Stimulated activated CD8-positive, alpha-beta memory T cell treated with anti-CD3 and anti-CD28 coated beads, Interleukin-4, amount 100 ng/mL, for 1 hour (primary cell): ENCODE measurements at places on chromosomes 5 and 9.

DNA sequence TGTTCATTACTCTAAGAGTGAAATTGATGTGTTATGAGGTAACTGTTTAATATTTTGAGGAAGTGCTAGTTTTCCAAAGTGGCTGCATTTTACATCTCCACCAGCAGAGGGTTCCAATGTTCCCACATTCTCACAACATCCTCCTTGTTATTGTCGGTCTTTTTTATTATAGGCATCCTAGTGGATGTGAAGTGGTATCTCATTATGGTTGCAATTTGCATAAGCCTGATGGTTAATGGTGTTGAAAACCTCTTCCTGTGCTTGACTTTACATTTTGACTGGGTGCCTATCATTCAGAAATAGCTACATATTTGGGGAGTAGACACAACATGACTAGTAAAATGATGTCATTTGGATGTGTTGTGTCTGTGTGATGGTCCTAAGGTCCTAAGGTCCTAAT is 143.6 kb downstream of the MRPS30 start:
- DNase-seq: no peak

GRCh38 chr5:39519566-39520231 is 94.9 kb upstream of the DAB2 start:
- no peak for DNase-seq

DNA sequence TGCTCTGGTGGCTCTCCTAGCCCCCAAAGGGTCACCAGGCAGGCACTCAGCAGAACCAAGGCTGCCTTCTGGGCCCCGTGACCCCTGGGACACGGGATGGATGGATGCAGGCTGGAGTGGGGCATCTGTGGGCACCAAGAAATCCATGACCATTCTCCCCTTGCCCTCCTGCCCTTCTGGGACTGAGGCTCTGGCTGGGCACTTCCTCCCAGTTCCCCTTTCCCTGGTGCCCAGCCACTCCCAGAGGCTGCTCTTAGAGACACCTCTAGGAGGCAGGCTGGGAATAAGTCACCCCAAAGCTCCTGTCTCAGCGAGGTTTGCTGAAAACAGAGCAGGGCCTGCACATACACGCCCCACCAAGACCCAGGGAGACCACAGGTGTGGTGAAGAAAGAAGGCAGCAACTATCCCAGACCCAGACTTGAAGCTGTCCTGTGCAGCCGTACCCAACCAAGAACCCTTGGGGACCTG is 943 bp downstream of the STING1 start:
- no peak for DNase-seq

GRCh38 chr5:101260857-101261256 is 357.8 kb upstream of the ST8SIA4 start:
- DNase-seq: no peak

- DNase-seq: no peak
Measured at GRCh38 chr5:79929095-79929494, 62.0 kb downstream of the MTX3 start.

DNA sequence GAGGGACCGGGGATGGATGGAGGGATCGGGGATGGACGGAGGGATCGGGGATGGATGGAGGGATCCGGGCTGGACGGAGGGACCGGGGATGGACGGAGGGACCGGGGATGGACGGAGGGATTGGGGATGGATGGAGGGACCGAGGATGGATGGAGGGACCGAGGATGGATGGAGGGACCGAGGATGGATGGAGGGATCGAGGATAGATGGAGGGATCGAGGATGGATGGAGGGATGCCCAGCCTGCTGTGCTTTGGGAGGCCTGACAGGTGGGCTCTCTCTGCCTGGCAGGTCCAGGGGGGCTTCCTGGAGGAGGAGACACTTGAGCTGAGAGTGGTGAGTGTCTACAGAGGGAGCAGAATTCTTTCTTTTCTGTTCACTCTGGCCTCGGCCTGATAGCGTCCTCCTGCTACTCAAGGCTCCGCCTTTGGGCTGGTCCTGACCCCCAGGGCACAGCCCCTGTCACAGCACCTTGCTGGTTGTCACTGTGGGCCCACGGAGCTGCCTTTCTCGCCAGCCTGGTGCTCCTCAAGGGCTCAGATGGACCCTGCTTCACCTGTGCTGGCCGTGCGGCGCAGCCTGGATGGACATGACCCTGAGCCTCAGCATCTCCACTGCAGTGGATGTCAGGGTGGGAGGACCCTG is 42.2 kb upstream of the RNF130 start:
- DNase-seq: no peak

GRCh38 chr5:1093361-1093760 is 18.5 kb downstream of the SLC12A7 start:
- no peak for DNase-seq
